Right kidney (tissue), 9 donors: ENCODE measurements at places on chromosomes 2 and 18.

GRCh38 chr2:191539068-191539467 lies 138.9 kb upstream of the NABP1 start:
- DNase-seq: no peak

- no peak for DNase-seq
These were observed 69.9 kb upstream of the DTNB start for GRCh38 chr2:25743132-25743830.

GRCh38 chr18:22924589-22924988 lies 8.5 kb upstream of the RBBP8 start:
- no peak for DNase-seq

DNA sequence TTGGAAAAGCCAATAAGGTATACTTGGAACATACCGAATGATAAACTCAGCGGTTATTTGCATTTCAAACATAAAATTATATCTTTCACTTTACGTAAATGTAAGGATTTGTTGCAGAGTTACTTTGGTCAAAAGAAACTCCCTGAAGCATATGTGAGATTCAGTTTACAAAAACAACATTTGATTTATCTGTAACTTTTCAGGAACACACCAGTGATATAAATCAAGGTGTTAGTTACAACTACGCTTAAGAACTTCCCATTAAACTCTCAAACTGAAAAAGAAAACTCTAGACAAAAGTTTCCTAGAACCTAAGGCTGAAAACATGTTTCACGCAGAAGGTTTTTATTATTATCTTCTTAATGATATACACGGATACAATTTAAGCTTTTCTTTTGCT lies 110.6 kb upstream of the MEIS1 start:
- DNase-seq: no peak
